ENCODE measurements at places on chromosomes 2 and 18.

GRCh38 chr2:104523921-104524320 is 330.0 kb upstream of the POU3F3 start:
- DNase-seq: no peak

DNA sequence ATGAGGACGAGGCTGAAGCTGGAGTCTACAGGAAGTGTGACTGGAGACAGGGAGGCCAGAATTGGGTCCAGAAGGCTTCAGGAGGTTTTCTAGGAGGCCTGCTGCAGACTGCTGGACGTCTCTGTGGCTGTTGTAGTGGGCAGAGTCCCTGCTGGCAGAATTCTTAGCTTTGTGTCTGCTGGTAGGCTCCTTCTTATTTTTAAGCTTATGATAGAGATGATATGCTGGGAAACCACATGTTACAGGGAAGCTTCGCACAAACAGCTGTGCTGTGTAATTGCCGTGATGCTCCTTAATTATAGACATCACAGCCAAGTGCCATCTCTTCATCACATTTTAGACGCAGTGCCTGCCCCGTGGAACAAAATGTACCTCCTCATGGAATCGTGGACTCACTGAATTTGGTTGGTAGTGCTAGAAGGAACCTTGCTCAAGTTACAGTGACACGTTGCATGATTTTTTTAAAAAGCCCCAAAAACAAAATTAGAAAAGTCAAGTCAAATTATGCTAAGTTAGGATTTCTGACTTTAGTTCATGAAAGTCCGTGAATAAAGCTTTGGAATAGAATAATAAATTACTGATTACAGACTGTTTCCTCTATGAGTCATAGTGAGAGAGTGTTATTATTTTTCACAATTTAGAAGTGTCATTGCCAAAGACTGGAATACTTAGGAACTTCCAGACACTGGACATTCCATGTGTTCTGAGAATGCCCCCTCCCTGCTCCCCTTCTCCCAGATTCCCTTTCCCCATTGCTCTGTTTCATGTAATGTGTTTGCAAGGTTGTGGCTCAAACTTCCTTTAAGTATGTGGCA is 144.1 kb downstream of the FHOD3 start:
- no peak for DNase-seq

- no peak for DNase-seq
Observed at GRCh38 chr2:96874198-96874831, 4.4 kb upstream of the SEMA4C start.

- no peak for DNase-seq
Observed at GRCh38 chr18:79486356-79487182, 90.8 kb downstream of the NFATC1 start.

GRCh38 chr2:154570501-154570900 is 128.0 kb upstream of the KCNJ3 start:
- no peak for DNase-seq

- DNase-seq: no peak
Observed at GRCh38 chr2:203427061-203427460, 98.9 kb downstream of the ABI2 start.
